Activated T-cell treated with anti-CD3 and anti-CD28 coated beads, Interleukin-2, amount 50 U/mL, for 72 hours (primary cell): ENCODE measurements at places on chromosomes 13 and 19. TPM values are rescaled to one million over a fixed set of nuclear protein-coding genes. Genes with fewer than 3 reads are reported as not detected.

DNA sequence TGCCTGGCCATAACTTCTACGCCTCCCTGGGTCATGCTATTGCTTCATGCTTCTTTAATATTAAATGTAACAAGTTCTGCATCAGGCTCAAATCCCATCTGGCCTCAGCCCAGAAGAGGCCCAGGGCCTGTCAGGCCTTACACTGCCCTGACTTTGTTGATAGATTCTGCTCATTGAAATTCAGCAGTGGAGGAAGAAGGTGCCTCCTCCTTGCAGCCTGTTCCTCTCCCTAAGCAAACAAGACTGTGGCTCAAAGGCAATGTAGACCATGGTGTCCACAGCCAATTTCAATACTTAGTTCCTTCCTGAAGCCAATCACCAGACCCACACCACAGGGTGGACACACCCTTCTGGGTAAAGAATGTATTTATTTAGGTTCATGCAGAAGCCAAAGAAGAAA is 59.4 kb downstream of the LACC1 start:
- no peak for DNase-seq

The ODAD3 gene
- 0.50 TPM for total RNA-seq

DNA sequence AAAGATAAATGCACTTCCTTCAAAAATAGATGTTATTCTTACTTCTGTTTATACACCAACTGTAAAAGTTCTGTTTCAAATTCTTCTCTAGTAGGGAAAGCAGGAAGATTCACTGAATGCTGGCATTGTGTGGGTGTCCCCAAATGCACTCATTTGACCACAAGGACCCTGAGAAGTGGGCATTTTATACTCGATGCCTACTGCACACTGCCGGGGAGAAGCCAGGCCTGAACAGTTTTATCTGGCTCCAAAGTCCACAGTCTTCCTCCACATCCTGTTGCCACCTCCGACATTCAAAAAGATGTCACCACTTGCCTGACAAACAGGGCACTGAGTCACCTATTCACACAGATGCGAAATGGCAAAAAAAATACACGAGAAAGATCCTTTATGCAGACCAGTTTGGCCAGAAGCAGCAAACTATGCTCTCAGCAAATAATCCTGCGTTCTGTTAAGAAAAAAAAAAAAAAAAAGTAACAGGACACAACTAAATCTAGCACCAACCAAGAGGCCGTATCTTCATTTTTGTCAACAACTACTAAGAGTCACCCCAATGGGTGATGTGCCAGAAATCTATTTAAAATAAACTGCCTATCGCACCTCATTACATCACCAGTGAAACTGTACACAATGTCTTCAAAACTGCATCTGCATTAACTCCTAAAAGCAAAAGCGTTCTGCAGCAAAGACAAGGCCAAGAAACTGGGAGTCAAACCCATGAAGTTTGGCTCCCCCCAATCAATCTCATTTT is 6.2 kb downstream of the ZC3H4 start:
- DNase-seq: peak; percentile 62

GRCh38 chr13:114226088-114226487 is 8.6 kb upstream of the CDC16 start:
- DNase-seq: no peak

The LILRA1 gene
- total RNA-seq: not detected

GRCh38 chr19:11942843-11943108 is 17.9 kb downstream of the ZNF700 start:
- DNase-seq: no peak

DNA sequence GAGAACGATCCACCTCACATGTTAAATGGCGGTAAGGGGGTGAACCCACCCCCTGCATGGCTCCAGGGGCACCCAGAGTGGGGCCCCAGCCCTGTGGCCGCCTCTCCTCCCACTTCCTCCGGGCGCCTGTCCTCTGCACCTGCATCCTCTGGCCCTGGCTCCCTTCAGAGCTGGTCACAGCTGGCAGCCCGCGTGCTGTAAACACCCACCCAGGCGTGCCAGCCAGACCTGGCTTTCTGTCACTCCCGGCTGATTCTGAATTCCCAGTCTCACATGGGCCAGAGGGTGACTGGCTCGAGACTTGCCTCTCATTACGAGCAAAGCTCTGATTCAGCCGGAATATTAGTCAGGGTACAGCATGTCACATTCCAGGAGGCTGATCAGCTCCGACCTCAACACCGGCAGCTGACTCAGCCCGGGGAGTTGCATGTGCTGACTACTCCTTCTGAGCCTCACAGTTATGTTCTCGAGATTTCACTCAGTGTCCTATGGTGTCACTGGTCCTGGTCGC is 75.1 kb downstream of the GNG7 start:
- peak; percentile 58 for DNase-seq

GRCh38 chr13:99154064-99154463 is 46.6 kb upstream of the UBAC2 start:
- no peak for DNase-seq

GRCh38 chr13:93413972-93414717 is 187.5 kb downstream of the GPC6 start:
- no peak for DNase-seq

DNA sequence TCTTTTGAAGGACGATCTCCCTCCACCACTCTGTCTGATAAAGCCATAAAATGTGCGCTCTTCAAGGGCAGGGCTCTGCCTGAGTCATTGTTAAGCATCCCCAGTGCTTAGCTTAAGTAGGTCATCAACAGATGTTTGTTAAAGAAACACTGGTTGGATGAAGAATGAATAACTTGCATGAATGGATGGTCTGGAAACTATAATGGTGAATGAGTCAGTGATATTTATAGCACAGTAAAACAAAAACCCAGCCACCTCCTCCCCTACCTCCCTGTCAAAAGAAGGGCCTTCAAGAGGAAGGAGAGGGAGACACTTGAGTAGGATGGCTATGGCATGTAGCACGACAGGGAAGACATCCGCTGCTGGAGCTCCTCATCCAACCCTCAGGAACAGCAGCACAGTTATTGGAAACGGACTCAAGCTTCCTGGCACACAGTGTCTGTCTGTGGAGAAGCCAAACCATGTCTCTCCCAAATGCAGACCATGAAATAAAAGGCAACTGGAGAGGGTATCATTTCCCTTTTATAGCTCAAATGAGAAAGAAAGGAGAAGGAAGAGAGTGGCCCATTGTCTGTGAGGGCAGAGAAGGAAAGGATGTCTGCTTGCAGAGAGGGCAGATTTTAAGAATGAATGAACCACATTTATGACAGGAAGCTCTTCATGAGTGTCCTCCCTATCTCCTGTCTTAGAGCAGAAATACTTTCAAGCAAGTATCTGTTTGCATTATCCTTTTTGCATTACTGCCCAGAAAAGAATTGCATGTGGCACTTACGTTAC is 183.5 kb upstream of the UBL3 start:
- no peak for DNase-seq

The IQCN gene
- 2.2 TPM for total RNA-seq

GRCh38 chr19:50276370-50277063 is 52.7 kb downstream of the KCNC3 start:
- no peak for DNase-seq

GRCh38 chr13:95231393-95231792 is 69.9 kb downstream of the ABCC4 start:
- no peak for DNase-seq

The TYROBP gene
- not detected for total RNA-seq
